Fibroblast of villous mesenchyme (primary cell): ENCODE measurements at places on chromosomes 11 and 22. TPM values are rescaled to one million over a fixed set of nuclear protein-coding genes. Genes with fewer than 3 reads are reported as not detected.

- no peak for DNase-seq
Observed at GRCh38 chr22:45859231-45860161, 117.5 kb downstream of the WNT7B start.

DNA sequence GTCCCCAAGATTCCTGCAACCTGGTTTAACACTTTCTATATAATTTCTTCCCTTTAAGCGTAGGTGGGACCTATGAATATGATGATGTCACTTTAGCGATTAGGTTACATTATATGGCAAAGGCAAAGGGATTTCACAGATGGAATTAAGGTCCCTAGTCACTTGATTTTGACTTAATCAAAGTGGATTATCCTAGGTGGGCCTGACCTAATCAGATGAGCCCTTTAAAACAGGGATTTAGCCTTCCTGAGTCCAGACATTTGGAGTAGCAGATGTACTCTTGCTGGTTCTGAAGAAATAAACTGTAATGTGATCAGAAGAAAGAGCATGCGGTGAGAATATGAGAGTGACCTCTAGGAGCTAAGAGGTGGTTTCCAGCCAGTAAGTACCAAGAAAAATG lies 67.8 kb upstream of the LIN7C start:
- no peak for DNase-seq

DNA sequence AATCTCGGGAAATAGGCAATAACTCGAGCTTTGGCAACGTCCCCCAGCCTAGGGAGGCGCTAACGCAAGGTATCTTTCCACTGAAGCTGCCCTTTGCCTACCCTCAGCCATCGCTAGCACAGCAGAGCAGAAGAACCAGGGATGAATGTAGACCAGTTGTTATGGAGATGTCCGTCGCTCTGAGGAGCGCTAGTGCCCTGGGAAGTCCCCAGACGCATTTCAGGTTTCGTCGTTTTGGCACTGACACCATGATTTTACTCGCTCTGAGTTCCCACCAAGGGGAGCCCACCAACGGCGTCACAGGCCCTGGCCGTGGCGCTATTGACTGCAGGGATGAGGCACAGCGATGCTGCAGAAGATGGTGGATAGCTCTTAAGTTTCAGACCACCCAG lies 22.7 kb upstream of the BDNF start:
- DNase-seq = no peak

GRCh38 chr11:8056810-8057463 lies 24.1 kb upstream of the TUB start:
- peak; percentile 95 for DNase-seq

- no peak for DNase-seq
Observed at GRCh38 chr11:209275-210121, 2.0 kb downstream of the RIC8A start.

The PNPLA3 gene
- total RNA-seq = 5.5 and 8.2 TPM in 2 replicates

DNA sequence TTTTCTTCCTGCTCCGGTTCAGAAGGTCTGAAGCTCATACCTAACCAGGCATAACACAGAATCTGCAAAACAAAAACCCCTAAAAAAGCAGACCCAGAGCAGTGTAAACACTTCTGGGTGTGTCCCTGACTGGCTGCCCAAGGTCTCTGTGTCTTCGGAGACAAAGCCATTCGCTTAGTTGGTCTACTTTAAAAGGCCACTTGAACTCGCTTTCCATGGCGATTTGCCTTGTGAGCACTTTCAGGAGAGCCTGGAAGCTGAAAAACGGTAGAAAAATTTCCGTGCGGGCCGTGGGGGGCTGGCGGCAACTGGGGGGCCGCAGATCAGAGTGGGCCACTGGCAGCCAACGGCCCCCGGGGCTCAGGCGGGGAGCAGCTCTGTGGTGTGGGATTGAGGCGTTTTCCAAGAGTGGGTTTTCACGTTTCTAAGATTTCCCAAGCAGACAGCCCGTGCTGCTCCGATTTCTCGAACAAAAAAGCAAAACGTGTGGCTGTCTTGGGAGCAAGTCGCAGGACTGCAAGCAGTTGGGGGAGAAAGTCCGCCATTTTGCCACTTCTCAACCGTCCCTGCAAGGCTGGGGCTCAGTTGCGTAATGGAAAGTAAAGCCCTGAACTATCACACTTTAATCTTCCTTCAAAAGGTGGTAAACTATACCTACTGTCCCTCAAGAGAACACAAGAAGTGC lies 661 bp upstream of the MALAT1 start:
- DNase-seq = peak; percentile 82

The PTPN5 gene
- not detected in 2 replicates for total RNA-seq

DNA sequence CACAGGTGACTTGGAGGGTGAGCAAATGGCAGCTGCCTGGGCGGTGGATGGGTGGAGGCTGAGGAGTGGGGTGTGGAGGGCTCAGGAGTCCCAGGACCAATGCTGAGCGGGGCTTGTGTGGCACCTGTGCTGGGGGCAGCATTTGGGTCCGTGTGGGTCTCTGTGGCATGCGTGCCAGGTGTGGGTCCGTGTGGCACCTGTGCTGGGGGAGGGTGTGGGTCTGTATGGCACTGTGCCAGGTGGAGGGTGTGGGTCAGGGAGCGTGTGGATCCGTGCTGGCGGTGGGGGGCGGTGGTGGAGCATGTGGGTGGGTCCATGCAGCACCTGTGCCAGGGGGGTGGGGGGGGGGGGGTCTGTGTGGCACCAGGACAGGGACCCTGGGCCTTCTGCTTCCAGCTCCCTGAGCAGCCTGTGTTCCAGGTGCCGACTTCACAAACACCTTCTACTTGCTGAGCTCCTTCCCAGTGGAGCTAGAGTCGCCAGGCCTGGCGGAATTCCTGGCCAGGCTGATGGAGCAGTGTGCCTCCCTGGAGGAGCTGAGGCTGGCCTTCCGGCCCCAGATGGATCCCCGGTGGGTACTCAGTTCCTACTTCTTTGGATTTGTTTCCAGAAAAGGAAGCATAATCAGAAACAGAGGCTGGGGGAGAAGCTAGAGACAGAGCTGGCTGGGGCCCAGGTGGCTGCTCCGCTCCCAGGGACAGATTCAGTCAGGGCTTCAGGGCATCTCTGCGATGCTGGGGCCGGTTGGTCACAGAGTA lies 14.7 kb downstream of the SELENOO start:
- DNase-seq = no peak

GRCh38 chr11:6538945-6539344 lies 41.9 kb downstream of the DNHD1 start:
- DNase-seq = no peak

GRCh38 chr11:130858215-130858614 lies 58.1 kb downstream of the SNX19 start:
- DNase-seq = no peak

- peak; percentile 91 for DNase-seq
Observed at GRCh38 chr11:28833670-28834069, 725.5 kb downstream of the METTL15 start.

- DNase-seq = no peak
Observed at GRCh38 chr11:28739489-28740280, 631.5 kb downstream of the METTL15 start.

DNA sequence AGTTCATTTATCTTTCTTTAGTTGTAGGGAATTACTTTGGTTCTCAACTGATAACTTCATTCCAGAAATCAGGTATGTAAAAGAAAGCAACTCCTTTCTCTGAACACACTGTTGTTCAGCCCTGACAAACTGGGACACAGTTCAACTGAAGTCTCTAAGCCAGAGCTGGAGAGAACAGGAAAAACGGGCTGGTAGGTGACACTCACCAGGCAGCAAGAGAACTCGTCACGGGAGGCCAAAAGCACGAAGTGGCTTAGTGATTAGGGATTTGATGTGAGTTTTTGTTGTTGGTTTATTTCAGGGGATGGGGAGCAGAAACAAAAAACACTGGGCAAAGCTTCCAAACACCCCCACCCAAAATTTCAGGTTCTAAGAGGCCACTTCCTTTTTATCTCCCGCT lies 54.1 kb downstream of the MYH9 start:
- no peak for DNase-seq

- DNase-seq = no peak
Observed at GRCh38 chr11:8020244-8020597, 33.1 kb downstream of the EIF3F start.

- DNase-seq = no peak
Observed at GRCh38 chr11:46639197-46639839, 22.0 kb downstream of the ATG13 start.

- peak; percentile 8 for DNase-seq
Observed at GRCh38 chr22:25637032-25637431, 72.6 kb downstream of the GRK3 start.

DNA sequence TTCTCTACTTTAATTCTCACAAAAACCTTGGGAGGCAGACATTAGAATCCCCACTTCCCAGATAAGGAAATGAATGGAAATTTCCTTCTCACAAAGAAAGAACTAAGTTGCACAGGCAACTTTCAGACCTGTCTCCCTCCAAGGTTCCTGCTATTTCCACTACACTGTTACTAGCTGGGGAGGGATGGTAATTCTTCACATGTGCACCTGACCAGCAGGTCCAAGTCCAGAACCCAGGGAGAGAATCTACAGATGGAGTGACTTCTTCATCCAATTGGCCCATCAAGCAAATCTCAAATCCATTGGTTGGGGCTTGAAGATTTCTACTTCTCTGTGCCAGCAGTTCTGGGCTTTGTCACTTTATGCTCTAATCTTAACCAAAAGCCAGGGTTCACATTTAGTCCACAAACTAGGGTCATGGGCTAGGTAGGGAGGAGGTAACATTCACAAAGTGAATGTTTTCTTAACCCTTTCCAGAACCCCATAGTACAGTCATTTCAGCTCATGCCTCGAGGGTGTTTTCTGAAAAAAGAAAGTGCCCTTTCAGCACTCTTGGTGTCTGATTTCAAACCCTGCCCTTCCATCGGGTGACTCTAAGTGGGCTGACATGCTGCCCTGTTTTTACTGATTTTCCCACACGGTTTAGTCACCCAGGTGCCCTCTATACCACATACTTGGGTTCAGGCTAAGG lies 2.7 kb downstream of the POU2AF1 start:
- DNase-seq = no peak

The PKNOX2 gene
- total RNA-seq = 0.86 and 2.9 TPM in 2 replicates

The MAJIN gene
- total RNA-seq = not detected in 2 replicates

GRCh38 chr11:70853068-70853769 lies 399.2 kb downstream of the SHANK2 start:
- DNase-seq = peak; percentile 6

DNA sequence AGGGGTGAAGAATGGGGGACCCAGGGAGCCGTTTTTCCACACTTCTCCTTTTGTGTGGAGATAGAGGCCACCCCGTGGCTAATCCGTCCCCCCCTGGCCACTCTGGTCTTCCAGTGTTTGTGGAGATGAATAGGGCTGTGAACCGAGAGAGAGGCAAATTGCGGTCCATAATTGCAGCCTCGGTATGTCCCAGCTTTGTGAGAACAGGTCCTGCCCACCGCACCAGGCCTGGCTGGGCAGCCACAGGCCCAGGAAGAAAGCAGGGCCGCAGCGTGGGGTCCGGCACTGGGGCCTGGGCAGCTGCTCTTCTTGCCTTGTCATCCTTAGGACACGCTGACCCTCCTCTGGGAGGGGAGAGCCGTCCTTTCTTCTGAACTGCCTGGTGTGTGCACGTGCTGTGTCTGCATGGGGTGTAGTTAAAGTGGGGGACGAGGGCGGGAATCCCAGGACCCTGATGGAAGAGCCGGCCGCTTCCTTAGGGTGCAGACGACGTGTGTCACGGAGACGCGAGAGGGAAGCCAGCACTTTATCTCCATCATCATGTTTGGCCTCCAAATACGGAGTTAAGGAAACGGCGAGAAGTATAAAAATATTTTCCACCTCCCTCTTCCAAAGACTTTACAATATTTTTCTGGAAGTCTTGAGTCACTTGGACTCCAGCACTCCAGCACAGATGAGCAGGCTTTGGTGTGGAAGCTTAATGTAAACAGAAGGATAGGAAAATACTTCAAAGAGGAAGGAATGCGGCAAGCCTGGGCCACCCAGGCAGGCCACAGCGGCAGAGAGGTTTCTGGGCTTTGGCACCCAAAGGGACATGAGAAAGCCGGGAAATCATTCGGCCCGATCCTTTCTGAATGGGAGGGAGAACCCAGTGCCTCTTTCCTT lies 1248.4 kb downstream of the BRD1 start:
- no peak for DNase-seq
